ENCODE measurements at places on chromosomes 4 and X.

DNA sequence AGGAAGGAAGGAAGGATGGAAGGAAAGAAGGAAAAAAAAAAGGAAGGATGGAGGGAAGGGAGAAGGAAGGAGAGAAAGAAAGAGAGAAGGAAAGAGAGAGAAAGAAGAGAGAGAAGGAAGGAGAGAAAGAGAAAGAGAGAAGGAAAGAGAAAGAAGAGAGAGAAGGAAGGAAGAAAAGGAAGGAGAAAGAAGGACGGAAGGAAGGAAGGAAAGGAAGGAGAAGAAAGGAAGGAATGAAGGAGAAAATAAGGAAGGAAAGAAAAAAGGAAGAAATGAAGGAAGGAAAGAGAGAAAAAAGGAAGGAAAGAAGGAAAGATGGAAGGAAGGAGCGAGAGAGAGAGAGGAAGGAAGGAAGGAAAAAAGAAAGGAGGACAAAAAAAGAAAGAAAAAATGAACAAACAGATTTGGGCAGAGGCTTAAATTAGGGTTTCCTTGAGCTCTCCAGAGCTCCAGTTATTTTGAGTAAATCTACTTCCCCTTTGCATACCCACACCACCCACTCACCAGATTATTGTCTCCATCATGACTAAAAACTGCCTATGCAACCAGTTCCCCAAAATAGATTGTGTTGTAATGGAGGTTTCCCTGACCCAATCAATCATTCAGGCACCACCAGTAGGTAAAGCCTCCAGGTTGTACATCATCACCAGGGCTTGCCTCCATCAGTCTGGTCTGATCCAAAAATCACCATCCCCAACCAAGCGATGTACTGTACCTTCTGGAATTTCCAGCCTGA is 1722.9 kb upstream of the PCDH10 start:
- DNase-seq, result no peak

DNA sequence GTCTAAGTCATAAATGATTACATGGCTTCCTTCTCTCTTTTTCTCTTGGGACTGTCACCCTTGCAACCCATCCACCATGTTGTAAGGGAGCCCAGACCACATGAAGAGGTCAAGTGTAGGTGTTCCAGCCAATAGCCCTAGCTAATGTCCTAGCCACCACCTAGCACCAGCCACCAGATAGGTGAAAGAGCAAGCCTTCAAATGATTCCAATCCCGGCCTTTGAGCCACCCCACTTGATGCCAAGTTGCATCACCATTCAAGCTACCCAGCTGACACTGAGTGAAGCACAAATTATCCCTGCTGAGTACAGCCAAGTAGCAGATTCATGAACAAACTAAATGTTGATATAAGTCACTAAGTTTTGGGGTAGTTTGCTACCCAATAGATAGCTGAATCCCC is 274.3 kb downstream of the BCOR start:
- DNase-seq, result no peak

GRCh38 chr4:64889906-64890610 is 480.8 kb upstream of the TECRL start:
- no peak for DNase-seq

DNA sequence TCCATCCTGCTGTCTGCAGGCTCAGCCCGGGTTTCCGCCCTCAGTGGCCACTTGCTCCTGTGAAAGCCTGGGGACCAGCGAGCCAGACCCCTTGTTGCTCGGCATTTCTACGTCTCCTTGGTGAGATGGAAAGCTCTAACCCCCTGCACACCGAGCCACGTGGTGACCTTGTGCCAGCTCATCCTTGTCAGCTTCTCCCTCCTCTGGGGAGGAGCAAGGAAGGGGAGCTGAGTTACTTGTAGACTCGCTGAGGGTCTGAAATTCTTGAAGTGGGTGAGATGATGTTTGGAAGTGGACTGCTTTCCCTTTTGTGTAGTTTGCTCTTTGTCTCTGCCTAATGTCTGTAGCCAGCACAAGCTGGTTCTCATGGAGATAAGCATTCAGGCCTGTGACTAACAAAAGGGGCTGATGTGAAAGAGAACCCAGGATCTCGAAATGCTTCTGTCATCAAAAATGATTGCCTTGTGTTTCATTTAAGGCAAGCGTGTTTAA is 29.3 kb downstream of the RGS12 start:
- no peak for DNase-seq

DNA sequence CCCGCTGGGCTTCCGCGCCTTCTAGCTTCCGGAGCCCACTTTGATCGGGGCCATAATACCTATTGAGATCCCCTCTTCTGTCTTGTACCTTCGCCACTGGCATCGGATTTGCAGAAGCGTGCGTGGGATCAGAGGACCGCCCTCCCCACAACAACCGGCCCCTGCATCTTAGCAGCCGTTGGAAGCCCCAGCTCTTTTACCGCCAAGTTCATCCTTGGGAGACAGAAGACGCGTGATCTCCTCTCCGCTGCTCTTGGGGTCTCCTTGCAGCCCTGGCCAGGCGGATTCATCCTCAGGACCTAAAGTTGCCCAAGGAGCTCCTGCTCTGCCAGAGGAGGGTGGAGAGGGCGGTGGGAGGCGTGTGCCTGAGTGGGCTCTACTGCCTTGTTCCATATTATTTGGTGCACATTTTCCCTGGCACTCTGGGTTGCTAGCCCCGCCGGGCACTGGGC is 1.6 kb downstream of the SLIT2 start:
- DNase-seq, result no peak

DNA sequence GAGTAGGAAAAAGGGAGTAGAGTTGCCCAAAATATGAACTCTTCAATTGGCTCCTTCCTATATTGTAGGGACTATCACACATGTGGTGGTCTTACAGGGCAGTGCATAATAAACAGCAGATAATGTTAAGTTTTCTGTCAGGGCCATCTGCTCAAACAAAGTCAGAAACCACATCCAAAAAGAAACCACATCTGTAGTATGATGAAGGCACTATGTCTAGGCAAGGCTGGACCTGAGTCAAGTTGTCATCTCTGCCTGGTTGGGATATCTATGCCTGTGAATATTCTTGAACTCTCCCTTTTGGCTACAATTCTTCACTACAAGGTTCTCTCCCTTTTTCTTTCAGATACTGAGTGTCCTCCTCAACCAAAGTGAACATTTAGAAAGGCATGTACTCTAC is 109.4 kb upstream of the C1GALT1C1 start:
- no peak for DNase-seq

DNA sequence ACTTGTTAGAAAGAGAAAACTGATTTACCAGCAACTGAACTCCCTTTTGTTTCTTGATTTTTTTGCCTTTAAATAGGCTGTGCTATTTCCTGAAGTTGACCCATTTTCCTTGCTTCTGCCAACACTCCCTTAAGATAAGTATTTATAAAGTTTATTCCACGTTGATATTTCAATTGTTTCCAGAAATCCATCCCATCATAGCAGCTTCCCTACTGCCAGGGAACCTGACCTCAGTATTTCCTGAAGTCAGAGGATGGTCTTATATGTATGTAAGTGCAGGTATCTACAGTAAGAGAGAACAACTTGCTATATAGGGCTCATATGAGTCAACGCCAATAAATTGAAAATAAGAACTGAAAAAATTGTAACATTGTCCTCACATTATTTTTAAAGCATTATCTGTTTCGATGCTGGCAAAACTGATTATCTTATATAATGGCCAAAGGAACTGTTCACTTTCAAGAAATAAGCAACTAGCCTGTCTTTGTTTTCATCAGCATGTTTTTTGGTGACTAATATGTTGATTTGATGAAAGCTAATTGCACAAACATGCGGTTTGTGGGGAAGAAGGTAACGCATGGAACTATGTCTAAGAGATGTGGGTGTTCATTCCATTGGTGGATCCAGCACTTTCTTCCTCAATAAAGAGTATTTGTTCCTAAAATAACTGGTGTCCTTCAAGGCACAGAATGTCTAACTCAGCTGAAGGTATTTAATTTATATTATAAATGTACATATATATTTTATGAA is 4.7 kb downstream of the LIMCH1 start:
- no peak for DNase-seq

DNA sequence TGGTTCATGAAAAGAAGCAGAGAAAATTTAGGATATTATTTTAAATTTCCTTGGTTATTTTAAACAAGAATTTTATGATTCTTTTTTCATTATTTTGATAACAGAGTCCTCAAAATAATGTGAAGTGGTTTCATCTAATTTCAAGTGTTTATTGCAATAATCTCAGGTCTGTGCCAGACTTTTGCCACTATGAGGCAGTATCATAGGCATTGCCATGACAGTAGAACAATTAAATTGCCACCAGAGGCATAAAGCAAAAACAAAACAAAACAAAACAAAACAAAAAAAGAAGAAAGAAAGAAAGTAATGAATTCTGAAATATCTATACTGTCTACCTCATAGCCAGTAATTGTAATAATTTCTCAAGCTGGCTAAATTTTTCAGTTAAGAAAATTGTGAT is 739.2 kb downstream of the KCTD8 start:
- no peak for DNase-seq

GRCh38 chr4:6137027-6137746 is 63.2 kb downstream of the JAKMIP1 start:
- DNase-seq, result no peak

DNA sequence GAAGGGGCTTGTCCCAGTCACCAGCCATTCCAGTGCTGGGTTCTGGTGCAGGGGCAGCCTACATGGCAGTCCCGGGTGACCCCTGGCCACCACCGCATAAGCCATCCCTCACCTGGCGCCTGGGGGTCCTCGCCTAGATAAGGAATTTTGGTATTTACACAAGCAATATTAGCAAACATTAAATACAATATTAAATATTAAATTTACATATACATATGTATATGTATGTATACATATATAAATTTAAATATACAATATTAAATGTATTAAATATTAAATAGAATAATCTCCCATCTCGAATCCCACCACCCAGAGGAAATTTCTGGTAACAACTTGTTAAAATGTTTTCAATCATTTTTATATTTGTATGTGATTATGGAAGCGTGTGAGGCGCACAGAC is 104.6 kb upstream of the AFAP1 start:
- DNase-seq, result no peak

All from endothelial cell (in vitro differentiated cells).